ENCODE measurements at places on chromosomes 11 and 22.

DNA sequence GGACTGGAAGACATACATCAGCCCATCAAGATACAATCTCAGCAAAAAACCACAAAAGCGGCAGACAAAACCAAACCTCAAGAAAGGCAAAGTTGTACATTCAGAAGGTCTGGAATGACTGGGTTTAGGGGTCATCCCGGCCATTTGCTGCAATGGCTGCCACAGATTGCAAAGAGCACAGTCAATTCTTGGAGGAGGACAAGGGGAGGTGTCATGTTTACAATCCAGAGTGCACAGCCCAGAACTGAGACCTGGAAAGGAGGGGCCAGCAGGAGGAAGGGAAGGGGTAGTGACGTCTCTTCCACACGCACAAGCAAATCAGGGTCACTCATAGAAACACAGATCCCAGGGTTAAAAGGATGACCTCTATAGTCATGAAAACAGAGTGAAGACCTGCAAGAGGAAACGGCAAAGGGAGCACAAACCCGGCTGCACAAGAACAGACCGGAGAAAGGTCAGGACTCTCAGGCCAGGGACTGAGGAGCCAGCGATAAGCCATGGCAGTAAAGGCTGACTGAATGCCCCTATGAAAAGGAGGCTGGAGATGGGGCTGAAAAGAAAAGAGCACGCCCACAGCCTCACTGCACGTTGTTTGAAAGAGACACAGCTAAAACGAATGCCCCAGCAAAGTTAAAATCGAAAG, 18.2 kb upstream of the MUC5AC start:
- DNase-seq: no peak

- DNase-seq: no peak
These were observed 19.1 kb downstream of the OR8D1 start for GRCh38 chr11:124294687-124295086.

- DNase-seq: no peak
These were observed 774 bp upstream of the MRGPRG start for GRCh38 chr11:3219281-3219892.

- DNase-seq: no peak
These were observed 28.0 kb upstream of the CRKL start for GRCh38 chr22:20889025-20889704.

GRCh38 chr11:130886704-130887103, 29.6 kb downstream of the SNX19 start:
- no peak for DNase-seq

GRCh38 chr11:40376331-40376730, 1083.1 kb downstream of the LRRC4C start:
- DNase-seq: no peak

DNA sequence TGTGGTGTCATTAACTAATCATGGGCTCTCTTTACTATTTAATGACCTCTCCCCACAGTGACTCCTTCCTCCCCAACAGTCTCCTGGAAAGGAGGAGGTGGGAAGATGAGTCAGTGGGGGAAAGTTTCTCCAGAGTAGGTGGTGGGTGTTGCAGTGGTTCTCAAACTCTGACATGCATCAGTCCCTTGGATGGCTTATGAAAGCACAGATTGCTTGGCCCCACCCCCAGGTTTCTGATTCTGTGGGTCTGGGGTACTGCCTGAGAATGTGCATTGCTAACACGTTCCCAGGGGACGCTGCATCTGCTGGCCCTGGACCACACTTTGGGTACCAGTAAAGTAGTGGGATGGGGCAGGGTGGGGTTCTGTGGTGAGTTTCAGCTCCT, 9.8 kb downstream of the CD82 start:
- peak; percentile 73 for DNase-seq

- DNase-seq: no peak
These were observed 15.9 kb downstream of the NUP98 start for GRCh38 chr11:3781423-3781822.

DNA sequence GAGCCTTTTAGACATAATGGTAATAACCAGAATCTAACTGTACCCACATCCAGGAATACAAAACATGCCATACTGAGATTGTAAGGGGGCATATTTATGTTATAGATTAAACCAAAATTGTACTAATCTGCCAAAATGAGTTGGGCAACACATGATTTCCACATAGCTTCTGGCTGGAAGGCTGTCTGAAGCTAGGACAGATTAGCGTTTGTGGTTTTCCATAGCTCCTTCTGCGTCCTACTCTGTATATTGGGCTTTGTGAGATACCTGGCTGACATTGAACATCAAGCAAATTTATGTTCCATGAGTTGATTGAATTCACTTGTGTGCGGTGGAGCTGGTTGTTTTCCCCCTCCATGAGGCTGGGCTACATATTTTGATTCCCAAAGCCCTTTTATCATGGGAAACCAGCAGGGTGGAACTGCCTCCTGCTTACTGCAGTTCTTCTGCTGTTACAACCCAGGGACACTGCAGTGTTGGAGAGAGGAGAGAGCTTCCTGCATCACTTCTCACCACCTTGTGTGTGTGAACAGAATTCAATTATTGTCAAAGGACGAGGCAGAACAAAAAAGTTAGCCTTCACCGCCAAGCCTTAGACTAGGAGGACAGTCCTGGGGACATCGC, 114.9 kb downstream of the C11orf91 start:
- no peak for DNase-seq

DNA sequence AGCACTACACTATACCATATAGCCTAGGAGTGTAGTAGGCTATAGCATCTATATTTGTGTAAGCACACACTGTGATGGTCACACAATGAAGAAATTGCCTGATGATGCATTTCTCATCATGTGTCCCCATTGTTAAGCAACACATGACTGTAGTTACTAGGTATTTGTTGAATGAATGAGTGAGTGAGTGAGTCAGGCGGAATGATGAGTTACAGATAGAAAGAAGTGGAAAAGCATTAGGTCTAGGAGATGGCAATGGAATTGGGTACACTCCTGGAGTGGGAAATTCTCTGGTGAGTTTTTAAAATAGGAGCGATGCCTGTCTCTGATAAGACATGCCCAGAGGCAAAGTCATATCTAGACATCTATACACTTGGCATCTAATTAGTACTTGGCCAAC, 160.5 kb upstream of the TBCEL start:
- no peak for DNase-seq

- DNase-seq: no peak
These were observed 21.5 kb downstream of the C22orf23 start for GRCh38 chr22:37931893-37932389.

GRCh38 chr11:73274722-73275380, 2.7 kb downstream of the P2RY6 start:
- no peak for DNase-seq

- no peak for DNase-seq
These were observed 420.0 kb downstream of the METTL15 start for GRCh38 chr11:28528217-28528616.

DNA sequence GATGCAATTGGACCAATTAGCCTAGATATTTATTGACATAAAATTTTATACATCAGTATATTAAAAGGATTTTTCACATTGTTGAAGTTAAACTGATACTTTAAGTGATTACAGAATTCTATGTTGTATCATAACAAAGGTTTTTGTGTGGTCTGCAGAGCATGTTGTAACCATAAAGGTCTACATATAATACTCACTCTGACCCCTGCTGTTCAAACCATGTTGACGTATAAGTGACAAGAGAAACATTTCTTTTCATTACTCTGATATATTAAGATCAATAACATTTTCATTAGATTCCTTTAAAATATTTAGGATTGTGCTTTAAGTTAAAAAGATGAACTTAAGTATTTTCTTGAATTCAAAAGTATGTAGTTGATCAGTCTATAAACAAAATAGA, 63.9 kb downstream of the GAS2 start:
- no peak for DNase-seq
